ENCODE measurements at places on chromosomes 7 and 10.

- no peak for DNase-seq
Measured at GRCh38 chr10:69421611-69422308, 5.0 kb upstream of the TACR2 start.

- DNase-seq = no peak
Measured at GRCh38 chr10:119541459-119542356, 811 bp downstream of the RGS10 start.

DNA sequence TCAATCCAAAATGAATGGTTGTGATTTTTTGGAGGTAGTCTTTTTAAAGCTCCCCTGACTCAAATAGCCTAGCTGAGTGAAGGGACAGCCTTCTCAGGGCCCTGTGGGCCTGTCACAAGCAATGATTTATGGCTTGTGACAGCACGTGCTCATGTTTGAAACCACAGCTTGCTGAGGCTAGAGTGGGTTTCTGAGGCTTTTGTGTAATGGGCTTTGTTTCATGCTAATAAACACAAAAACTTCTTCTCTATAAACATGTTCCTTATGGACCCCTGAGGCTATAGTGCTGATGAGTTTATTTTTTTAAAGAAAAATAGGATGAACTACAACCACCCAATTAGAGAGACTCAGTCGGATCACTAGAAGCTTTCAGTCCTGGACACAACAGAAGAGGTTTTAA is 36.1 kb upstream of the BET1 start:
- DNase-seq = no peak

DNA sequence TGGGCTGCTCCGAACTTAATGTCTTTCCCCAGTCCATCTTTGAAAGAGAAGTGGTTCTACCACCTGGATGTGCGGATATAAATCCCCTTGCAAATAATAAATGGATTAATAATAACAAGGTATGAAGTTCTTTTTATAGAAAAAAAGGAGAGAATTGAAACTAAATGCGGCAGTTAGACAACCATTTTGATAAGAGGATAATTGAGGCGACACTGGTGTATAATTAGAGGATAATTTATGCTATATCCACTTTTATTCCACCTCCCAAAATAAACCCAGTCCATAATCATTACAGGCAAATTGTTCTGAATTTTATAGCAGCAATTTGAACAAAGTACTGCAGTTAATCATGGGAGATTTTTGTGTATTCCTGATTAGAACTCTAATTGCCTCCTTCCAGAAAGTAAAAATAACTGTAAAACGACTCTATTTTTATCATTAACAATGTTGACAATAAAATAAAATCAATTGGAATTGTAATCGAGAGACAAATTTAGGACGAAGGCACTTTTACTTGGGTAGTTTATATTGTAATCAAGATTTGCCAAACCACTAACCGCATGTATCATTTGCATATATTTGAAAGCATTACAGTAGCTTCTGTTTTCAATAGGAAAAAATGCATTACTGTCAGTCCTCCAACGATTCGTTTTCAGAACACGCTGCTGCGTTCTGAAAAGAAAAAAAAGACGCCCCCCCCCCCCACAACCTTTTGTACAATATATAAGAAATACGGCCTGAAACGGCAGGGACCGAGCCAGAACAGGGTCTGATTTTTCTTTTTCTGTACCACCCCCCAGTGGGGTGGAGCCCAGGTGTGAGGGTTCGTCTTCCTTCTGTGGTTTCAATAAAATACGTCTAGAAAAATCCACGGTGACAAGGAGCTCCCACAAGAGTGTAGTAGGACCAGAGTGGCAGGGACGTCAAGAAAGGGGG is 838 bp upstream of the DLX6 start:
- DNase-seq = no peak

DNA sequence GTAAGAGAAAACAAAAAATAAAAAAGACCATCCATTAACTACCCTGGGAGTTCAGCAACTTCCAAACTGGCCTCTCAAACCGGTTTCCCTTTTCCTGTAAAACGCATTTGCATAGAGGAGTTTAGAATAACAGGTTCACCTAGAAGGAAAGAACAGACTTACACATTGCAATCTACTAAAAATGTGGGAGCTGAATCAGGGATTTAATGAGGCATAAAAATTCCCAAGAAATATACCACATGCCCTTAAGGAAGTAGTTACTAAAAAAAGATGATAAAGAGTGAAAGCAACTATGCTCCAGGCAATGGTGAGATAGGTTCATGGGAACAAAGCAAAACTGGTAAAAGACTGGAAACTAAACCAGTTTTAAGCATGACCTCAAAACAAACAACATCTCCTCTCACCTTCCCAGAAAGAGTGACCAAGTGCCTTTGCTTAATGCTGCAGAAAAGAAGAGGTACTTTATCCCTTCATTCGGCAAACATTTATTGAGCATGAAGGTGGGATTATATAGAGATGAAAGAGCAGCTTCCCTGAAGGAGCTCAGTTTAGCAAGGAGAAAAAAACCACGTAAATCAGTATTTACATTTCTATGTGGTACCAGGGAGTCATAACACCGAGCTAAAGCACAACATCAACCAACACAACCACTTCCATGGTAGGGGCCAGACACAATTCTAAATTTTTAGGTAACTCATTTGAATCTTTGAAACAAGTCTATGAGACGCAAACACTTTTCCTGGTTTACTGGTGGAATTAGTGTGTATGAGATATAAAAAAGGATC is 152.8 kb downstream of the SGMS1 start:
- DNase-seq = no peak

DNA sequence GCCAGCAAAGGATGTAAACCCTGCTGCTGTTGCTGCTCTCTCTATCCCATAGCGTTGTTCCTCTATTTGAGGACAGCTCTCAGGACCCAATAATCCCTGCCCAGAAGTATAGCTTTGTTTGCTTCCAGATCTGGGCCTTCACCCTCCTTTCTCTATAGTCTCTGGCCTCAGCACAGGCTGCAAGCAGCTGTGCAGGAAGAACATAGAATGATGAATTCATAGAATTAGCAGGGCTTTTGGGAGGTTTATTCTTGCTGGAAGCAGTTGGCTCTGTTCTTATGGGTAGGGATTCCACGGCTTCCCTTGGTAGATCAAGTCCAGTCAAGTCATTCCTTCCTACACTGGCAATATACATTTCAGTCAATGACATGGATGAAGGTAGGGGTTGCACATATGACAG is 354.7 kb downstream of the HPSE2 start:
- DNase-seq = no peak

DNA sequence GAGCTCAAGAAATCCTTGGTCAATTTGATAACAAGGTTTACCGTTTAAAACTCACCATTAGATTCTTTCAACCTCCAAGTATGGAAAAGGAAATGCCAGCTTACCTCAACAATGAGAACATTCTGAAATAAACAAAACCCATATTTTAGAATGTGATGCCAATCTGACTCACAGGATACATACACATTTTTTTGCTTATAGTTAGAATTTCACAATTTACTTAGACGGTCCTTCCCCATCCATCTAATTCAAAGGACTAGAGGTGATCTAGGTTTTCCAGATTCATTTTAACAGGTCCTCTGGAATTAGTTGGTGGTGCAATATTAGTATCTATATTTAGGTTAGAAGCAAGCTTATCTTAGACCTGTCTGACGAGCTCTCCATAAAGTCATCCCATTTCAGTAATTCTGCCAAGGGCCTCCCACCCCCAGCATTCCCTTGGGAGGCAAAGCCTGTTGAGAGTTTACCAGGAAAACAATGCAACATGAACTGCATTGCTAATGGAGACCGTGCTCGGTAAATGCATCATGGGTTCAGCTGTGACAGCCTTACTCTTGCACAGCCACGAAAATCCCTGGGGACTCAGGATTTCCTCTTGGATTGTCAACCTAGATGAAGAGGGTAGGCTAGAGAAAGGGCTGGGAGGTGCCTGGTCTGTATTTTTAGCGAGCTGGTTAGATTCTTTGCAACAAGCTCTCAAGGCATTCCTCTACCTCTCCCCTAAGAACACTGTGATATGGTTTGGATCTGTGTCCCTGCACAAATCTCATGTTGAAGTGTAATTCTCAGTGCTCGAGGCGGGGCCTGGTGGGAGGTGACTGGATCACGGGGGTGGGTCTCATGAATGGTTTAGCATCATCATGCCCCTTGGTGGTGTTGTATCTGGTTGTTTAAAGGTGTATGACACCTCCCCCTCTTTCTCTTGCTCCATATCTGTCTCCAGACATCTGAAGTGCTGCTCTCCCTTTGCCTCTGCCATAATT is 93.8 kb downstream of the PRTFDC1 start:
- DNase-seq = no peak

GRCh38 chr7:17038783-17039170 is 157.0 kb upstream of the AGR3 start:
- DNase-seq = no peak

GRCh38 chr10:77348082-77348481 is 289.5 kb downstream of the KCNMA1 start:
- no peak for DNase-seq

DNA sequence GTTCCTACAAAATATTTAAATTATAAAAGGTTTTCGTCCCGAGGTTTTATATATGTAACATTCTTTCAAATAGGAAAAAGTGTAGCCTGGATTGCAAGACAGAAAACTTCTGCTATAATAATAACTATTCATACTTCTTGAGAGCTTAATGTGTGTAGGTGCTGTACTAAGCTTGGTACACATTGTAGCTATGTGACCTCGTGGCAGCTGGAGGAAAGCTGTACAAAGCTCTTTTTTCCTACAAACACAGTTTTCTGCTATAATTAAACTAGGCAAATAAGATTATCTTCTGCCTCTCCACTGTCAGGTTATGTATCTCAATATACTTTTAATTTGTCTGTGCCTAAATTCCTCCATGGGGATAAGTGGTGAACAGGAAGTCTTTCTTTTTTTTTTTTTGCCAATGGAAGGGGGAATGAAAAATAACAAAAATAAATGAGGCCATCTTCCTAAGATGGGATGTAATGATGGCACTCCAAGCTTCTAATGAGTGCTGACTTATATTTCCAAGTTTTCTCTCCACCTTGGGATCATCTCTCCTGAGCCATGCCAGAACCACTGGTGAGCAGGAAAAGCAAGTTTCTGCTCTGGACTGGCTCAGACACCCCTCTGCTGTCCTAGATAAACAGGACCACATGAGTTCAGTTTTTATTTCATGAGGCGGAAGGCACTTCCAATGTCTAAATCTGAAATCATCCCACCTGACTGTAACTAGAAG is 9.9 kb downstream of the SGMS1 start:
- DNase-seq = no peak

- no peak for DNase-seq
Measured at GRCh38 chr7:104861729-104862390, 152.1 kb upstream of the KMT2E start.

GRCh38 chr10:75932921-75933320 is 501.5 kb downstream of the LRMDA start:
- DNase-seq = no peak

- DNase-seq = no peak
Measured at GRCh38 chr7:129797214-129797789, 155.5 kb downstream of the UBE2H start.

DNA sequence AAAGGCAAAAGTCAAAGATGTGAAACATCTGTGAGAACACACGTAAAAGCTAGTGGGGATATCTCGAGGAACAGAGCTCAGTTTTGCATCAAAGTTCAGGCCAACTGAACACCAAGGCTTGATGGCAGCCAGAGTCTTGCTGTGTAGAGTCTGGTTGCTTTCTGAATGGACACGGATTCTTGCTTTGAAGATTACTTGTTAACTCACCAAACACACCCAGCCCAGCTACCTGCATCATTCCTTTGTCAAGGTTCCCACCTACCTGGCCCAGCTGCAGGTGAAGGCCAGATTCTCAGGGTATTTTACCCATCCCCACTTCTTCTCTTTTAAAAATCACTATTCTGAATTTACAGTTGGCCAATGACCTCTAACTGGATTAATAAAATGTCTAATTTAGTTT is 174.4 kb upstream of the PHYHIPL start:
- no peak for DNase-seq

GRCh38 chr7:5481241-5482019 is 57.8 kb upstream of the TNRC18 start:
- DNase-seq = no peak

DNA sequence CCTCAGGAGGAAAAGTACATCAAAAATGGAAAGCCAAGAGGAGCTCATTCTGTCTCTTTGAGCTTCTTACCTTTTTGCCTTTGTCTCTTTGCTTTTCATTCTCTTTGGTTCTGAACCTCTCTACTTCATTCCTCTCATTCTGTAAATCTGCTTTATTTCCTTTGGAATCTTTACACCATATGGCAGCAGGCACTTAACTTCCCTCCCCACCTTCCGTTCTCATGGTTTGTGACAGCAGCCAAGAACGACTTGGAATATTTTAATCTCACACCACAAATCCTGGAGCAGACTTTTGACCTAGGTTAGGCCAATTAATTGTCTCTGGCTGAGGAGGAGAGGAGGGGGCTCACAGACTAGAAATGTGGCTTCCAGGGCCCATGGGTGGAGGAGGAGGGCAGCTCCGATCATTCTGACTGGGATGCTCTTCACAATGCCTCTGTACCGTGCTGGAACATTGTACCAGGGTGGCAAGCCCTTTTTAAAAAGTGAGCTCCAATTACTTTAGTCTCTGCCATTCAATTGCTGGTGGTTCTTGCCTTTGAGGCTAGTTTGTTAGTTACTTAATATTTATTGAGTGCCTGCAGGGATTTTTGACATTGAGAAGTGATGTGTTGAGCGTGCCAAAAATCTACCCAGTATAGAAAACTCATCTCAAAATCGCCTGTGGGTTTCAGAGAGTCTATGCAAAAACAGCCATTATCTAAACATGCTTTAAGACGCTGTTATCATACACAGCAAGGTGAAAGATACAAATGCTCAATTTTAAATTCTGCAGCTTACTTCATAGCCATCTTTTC is 386.6 kb downstream of the DPP6 start:
- DNase-seq = no peak

- DNase-seq = no peak
Measured at GRCh38 chr10:78433076-78433595, 399.5 kb downstream of the RPS24 start.

- no peak for DNase-seq
Measured at GRCh38 chr7:151061213-151062110, 2.1 kb downstream of the SLC4A2 start.

DNA sequence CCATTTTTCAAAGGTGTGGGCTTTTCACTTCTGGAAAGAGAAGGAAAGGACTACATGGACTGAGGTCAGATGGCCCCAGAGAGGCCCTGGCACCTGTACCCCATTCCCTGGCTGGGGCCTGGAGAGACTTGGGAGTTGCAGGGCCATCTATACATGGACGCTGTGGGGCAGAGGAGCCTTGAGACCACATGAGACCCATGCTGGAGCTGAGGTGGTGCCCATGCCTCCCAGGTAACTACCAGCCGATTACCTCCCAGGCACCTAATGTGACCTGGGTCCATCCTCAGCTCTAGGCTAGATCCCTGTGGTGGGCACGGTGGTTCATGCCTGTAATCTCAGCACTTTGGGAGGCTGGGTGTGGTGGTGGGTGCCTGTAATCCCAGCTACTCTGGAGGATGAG is 81.3 kb downstream of the GPR26 start:
- no peak for DNase-seq

- peak; percentile 1 for DNase-seq
Measured at GRCh38 chr10:4981722-4982471, 18.7 kb downstream of the AKR1C1 start.

DNA sequence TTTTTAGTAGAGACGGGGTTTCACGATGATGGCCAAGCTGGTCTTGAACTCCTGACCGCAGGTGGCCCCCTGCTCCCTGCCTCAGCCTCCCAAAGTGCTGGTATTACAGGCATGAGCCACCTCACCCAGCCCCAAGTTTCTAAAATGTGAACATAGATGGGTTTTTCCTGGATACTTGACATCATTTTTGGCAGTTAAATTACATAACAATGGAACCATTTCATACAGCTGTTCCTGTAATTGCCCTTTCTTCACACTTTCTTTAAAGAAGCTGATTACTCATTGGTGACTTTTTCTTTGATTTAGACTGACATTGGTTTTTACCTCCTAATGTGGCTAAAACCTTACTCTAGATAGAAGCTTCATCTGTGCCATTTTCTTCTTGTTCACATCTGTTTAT is 5.9 kb downstream of the ZKSCAN1 start:
- DNase-seq = no peak

Measured in non-pigmented ciliary epithelial cell (primary cell).